ENCODE measurements at places on chromosomes 2 and 18.

- DNase-seq: no peak
Measured at GRCh38 chr2:113124181-113124961, 3.0 kb upstream of the IL1RN start.

DNA sequence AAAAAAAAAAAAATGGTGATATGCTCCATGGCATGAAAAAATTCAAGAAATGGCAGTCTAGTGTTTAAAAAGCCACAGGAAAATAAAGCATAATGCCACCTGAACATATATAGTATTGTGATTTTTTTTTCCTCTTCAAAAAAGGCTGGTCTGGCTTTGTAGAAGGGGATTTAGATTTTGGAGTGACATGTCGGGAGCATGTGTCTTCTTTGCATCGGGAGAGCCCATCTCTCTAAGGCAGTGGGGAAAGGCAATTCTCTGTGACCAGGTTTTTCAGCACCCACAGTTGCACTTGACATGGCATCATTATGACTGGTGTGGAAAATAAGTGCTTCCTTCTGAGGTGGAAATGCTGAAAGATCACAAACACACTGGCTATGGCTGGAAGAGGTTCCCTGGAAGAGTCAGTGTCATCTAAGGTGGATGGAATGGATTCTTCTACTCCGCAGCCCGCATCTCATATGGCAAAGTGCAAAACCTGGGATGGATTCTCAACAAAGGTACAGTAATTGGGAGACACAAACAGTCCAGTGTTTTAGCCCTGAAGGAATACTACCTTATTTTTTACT is 172.5 kb downstream of the AGAP1 start:
- no peak for DNase-seq

GRCh38 chr2:104049438-104049837 is 804.5 kb upstream of the POU3F3 start:
- DNase-seq: no peak

- DNase-seq: no peak
Measured at GRCh38 chr2:174004905-174005605, 39.9 kb upstream of the SP3 start.

DNA sequence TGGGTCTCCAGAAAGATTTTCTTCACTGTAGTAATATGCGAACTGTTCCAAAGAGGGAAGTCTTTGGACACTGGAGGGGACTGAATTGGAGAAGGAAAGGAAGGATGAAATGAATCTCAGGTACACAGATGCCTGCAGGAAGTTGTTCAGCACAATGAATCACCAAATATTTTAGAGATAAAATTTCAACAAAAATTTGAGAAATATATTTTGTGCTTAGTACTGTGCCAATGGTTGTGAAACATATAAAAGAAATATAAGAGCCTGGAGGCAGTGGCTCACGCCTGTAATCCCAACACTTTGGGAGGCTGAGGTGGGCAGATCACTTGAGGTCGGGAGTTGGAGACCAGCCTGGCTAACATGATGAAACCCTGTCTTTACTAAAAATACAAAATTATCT is 3.2 kb downstream of the ELMOD3 start:
- no peak for DNase-seq

GRCh38 chr2:235126768-235127167 is 175.0 kb downstream of the SH3BP4 start:
- DNase-seq: no peak

DNA sequence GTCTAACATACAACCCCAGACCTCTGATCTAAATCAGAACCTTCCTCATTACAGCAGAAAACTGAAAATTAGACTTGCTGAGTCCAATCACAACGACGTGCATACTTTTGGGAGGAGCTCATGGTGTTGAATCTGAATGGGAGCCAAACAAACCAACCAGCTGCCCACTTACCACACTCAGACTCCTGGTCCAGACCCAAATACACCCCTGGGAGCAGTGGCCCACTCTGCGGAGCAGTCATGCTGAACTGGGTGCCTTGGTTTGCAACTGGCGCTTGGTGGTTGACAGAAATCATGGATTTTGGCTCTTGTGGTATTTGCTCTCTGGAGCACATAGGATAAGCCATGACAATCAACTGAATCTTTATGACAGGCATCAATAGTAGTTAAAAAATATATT is 253.6 kb upstream of the TNP1 start:
- DNase-seq: no peak

GRCh38 chr2:164975891-164976290 is 20.6 kb upstream of the SLC38A11 start:
- no peak for DNase-seq

DNA sequence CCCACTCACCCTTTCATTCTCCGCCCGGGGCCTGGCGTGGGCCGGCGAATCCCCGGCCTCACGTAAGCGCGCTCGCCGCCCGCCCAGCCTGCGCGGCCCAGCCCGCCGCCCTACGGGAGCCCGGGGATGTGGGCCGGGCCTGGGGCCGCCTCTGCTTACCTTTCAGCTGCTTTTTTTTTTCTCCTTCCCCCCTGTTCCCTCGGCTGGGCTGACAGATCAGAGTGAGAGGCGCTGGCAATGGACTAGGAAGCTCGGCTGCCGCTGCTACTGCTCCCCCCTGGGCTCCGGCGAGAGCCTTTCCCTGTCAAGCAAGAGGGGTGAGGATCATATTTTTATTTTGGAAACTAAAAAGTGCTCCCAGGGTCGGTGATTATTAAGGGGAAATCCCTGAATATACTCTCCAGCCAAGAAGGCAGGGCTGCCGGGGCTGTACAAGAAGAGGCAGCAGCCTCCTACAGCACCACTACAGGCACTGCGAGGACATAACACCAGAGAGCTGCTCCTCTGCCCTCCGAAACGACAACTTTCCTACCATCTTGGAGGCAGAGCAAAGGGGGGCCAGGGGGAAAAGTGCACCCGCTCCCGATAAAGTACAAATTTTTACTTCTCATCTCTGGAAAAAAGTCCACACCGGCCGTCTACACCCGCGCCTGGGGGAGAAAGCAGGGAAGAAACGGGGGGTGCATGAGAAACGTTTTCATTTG is at the start of gene INO80D:
Gene INO80D, minus strand, starts transcription at position 433 of the 704 bp plus-strand sequence. CDS start 23,158 bp downstream, outside the sequence.
- peak; percentile 72 for DNase-seq

- no peak for DNase-seq
Measured at GRCh38 chr2:234412726-234413125, 84.2 kb downstream of the ARL4C start.

DNA sequence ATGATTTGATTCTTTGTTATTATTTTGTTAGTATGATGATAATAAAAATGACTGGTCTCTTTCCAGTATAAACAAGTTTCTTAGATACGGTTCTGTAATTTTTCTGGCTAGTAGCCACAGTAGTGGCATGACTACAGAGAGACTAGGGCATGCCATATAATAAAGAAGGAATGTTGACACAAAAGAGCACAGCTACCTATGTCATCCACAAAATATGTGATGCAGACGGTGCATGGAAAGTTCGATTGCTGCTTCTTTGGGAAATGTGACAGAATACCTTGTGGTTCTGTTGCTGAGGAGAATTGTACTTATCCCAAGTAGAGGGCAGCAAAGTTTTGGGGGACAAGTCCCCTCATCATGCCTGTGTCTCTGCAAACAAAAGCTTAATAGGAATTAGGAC is 26.1 kb upstream of the SETBP1 start:
- DNase-seq: no peak

GRCh38 chr2:102520801-102521200 is 47.8 kb downstream of the SLC9A4 start:
- DNase-seq: no peak

- no peak for DNase-seq
Measured at GRCh38 chr2:127535918-127536317, 435 bp downstream of the MYO7B start.

DNA sequence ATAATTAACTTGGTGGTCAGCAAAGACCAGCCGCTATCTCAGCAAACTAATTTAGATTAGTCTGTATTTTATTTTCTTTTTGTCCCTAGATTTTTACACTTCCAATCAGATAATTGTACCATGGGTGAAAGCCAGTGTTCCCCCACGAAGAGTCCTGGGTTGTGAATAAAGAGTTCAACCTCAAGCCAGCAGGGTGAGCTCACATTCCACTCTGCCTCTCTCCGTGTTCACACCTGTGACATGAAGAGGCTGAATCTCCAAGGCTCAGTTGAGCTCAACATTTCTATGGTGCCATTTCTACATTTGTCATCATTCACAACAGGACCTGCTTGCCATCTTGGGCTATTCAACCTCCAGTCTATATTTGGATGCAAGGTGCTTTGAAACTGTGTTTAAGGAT is 771.5 kb downstream of the GALR1 start:
- no peak for DNase-seq

GRCh38 chr18:71209944-71210343 is 921.1 kb downstream of the SOCS6 start:
- no peak for DNase-seq

GRCh38 chr2:62736899-62737559 is 31.5 kb downstream of the EHBP1 start:
- DNase-seq: no peak

GRCh38 chr18:48597110-48597509 is 58.3 kb downstream of the CTIF start:
- DNase-seq: no peak

DNA sequence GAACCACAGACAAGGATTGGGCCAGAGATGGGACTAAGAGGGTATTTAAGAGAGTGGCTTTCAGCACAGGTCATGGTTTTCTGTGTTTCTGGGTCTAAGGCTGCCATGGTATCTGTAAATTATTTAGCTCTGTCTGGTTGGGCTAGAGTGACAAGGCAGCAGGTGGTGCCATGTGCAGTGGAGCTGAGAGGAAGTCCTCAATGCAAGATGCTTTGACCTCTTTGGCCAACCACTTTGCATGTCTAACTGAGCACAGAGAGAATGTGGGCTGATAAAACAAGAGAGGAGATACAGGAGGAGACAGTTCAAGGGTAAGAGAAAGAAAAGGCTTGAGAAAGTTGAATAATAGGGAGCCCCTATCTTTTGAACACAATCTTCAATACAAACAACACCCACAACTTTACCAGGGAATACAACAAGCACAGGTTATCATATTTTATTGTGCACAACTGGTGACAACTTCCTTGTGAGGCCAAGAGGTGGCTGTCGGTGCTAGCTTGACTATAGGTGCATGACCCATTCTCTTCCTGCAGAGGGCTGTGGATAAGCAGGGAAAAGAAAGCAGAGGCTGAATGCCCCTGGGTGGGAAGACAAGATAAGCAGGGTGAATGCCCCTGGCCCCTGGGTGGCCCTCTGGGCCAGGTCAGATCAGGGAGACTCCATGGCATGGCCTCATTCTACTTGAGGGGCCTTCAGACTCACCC is 12.3 kb downstream of the FLACC1 start:
- DNase-seq: no peak

DNA sequence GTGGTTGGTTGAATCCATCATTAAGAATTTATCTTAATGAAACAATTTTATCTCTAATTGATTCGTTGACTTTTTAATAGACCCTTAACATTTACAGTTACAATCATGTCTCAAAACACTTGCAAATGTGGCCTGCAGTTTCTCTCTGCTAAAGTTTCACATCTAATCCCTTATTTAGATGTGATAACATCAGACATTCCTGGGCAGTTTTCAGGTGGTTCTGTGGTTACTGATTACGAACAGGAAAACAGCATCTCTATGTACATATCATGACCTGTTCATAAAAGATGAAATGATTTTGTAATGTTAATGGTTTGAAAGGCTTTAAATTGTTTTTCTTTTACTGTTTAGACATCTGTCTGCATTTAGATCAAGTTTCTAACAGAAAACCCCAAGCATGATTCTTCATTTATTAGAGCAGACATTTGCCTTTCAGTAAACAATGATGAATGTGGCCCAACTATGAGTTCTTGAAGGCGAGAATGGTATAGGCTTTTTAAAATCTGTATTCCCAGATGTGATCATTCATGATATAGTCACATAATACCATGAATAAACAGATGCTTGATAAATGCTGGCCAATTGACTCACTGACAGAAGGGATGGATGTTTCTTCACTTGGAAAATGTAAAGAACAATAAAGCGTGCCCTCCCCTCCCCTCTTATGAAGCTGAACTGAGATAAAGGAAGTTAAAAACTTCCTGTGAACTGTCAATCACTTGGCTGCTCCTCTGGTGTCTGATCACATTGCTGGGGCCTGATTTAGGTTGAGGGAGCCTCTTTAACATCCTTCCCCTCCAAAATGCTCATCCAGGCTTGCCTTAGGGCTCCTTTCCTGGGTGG is 3.5 kb downstream of the CAPN14 start:
- no peak for DNase-seq

DNA sequence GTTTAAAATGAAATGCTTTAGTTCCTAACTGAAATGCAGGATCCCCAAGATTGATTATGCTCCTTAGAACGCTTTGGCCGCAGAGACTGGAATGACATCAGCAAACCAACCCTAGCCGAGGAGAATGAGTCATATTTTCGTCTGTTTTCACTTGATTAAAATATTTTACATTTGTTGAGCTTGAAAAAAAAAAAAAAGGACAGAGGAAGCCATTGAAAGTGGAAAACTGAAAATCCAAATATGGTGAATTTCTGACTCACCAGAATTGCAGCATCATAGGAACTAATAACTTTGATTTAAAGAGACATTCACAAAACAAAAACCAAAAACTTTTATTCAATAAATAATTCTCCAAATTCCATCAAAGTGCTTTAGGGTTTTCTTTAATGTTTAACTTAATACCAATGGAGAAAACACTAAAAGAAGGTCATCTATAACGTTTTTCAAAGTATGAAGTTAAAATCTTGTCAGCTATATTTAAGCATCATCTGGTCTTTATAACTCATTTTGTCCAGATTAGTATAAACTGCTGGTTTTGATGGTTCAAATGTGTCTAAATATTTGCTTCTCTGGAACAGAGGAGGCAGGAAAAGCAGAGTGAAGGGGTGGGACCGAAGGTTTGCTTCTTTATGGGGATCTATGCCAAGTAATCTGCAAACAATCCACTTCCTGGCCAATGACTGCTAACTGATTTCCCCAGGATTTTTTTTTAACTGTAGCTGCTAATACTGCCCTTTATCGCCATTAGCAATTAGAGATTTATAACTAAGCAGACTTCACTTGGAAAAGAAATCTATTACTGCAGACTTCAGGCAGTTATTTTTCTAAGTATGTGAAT is 30.9 kb upstream of the COL5A2 start:
- DNase-seq: no peak

GRCh38 chr18:59048378-59048777 is 91.3 kb upstream of the SEC11C start:
- DNase-seq: no peak

DNA sequence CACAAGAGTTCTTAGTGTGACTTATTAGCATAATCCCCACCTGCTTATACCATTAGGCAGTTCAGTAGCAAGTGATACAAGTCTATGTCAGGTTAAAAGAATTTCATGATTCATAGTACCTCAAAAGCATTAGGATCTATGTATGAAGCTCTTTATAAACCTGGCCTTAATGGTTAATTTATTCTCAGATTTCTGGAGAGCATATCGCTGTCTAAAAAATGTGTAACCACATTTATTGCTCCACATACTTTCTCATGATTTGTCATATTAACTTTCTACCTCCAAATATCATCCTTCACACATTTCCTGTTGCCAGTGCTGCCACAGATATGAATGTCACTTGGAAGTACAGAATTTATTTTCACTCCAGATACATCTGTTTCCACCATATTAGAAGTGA is 332.8 kb upstream of the MAP2 start:
- DNase-seq: no peak

Data from activated CD4-positive, alpha-beta T cell treated with anti-CD3 and anti-CD28 coated beads, Interleukin-2, amount 50 U/mL, for 1 hour (primary cell).